Stimulated activated CD8-positive, alpha-beta memory T cell treated with anti-CD3 and anti-CD28 coated beads, Interleukin-4, amount 100 ng/mL, for 48 hours (primary cell): ENCODE measurements at places on chromosomes 3 and 15.

DNA sequence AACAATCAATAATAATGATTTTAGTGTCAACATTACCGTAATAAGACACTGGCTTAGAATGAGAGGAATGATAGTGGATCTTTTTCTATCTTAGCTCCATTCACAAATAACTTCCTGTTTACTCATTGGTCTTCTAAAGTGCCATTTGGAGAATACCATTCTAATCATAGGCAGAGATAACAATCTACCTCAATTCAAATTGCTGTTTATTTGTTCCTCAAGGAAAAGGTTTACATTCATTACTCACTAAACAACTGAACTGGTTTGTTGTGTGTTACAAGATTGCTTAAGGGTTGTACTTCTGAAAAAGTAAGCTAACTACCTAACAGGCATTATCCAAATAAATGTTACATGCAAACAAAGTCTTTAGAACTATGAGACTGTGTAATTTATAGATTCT lies 8.1 kb upstream of the PCOLCE2 start:
- no peak for DNase-seq

GRCh38 chr3:144413068-144413467 lies 441.4 kb downstream of the DIPK2A start:
- no peak for DNase-seq

GRCh38 chr3:114143817-114144216 lies 35.0 kb downstream of the DRD3 start:
- DNase-seq, result no peak

GRCh38 chr3:111735243-111735758 lies 123.8 kb upstream of the PHLDB2 start:
- DNase-seq, result no peak

DNA sequence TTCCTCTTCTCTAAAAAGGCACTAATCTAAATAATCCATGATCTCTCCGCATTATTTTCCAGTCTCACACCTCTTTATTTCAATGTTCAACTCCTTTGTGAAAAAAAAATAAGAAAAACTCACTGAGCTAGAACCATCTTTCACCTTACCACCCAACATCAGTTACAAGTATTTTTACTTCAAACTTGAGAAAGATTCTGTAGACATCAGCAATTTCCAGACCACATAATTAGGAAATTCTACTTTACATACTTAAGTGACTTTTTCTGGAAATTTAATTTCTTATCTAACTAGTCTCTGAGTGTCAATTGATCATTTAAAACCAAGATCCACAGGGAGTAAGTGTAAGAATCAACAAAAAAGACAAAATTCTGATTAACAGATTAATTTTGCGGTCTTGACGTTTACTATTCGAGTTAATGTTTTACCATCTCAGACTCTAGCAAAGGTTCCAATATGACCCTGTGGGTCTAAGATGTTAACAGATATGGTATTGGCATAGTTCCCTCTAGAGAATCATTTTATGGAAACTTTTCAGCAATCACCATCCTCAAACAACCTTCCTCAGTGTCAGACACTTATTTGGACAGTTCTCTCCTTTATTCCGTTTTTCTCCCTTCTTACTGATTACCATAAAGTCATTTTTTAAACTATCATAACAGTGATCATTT lies 5.1 kb downstream of the ATP13A3 start:
- no peak for DNase-seq

DNA sequence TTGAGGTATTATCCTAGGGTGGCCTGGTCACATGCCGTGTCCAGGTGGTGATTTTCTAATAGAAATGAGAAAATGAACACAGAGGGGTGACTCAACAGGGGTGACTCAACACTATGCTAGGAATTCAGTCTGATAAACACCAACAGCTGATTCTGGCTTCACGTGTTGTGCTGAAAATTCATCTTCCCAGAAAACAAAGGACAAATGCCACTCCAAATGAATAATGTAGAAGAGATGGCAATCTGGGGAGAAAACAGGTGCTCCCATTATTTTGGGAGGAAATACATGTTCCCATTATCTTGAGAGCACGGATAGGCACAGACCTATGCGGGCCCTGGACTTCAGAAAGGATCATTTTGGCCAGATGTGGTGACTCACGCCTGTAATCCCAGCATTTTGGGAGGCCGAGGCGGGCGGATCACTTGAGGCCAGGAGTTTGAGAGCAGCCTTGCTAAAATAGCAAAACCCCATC lies 101.2 kb upstream of the MEX3B start:
- DNase-seq, result no peak

GRCh38 chr3:46203681-46204080 lies 4.4 kb downstream of the CCR1 start:
- DNase-seq, result no peak

- no peak for DNase-seq
Observed at GRCh38 chr15:57780471-57780870, 74.0 kb downstream of the POLR2M start.

GRCh38 chr3:169384573-169384972 lies 278.9 kb downstream of the MECOM start:
- no peak for DNase-seq

DNA sequence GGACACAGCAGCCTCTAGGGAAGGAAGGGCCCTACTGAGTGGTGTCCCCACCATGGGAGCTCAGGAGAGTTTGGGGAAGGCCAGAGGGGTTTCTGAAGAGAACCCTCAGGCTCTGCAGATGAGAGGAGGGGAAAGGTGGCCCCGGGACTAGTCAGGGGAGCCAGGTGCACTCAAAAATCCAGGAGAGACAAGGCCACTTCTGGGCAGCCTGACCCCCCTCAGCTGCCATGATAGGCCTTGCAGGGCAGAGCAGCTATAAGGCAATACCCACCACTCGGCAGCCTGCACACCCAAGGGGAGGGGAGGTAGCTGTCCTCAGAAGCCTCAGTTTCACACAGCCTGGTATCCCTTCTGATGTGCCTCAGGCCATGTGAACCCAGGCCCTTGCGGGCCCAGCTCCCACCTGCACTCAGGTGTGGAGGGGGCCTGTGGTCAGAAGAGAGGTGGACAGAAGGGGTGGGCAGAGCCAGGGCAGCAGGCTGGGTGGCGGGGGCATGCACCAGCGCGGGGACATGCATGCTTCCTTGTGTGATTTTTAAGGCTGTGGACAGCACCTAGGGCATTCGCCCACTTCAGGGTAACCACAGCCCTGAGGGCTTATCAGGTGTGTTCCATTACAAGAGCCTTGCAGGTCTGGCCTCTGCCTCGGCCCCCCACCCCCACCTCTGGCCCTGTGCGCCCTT lies 34.6 kb downstream of the SRPRB start:
- DNase-seq, result no peak

- no peak for DNase-seq
Observed at GRCh38 chr3:196093317-196094111, 11.6 kb upstream of the TFRC start.

DNA sequence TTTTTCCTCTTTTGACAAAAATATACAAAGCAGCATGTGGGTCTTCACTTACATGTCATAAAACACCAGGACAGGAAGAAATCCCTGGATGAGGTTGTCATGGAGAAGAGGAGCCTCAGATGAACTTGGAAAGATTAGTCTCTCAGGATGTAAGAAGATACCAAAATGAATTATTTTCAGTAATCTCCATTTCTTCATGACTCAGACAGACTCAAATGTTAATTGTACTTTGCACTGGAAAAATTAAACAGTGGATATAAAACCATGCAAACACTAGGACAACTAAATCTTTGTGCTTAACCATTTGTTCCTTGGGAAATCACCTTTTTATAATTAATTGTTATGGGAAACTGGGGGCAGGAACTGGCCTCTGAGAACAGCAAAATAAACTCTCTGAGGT lies 237.0 kb downstream of the CD47 start:
- no peak for DNase-seq

DNA sequence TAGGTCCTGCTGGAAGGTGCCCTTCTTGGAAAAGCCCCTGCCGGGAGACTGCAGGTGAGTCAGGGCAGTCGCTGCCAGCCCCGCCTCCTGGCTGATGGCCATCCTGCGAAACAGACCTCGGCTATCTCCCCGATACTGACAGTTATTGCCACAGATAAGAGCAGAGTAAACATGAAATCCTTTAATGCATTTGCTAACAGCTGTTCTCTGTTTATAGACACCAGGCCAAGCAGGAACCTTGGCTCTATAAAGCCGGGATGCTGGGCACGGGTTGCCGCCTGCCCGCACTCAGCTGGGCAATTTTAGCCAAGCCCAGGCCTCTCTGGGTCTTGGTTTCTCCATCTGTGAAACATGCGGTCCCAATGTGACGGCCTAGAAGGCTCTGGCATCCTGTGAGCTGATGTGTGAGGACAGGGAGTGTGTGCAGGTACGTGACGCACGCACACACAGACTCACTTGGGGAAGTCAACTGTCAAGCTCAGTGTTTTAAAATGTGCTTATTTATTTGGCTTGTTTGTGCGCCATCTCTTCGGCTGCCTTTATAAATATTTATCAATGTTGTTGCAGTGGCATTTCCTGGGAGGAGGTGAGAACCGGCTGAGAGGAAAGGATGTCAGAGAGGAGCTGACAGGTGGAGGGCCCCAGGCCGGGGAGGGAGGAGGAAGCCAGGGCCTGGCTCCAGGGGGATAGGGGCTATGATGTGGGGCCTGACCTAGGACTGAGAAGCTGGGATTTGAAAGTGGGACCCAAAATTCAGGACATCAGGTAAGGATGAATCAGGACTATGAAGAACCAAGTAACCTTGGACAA lies 50.8 kb upstream of the PRR23E start:
- DNase-seq, result no peak

DNA sequence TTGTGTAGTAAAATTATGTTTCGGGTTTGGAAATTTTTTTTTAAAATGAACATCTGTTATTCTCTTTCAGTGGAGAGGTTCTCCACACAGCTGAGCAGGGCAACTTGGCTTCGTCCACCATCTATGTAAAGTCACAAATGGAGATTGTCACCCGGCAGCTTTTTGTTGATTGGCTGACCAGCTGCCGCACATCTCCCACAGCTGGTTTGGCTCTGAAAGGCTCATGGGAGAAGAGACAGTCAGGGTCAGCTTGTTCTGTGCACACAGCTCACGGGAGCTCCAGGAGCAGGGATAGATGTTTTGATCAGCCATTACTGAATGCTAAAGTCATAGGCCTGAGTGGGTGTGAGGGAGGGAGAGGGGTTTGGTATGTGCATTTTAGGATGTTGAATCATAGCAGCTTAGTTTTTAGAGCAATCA lies 12.9 kb upstream of the CCDC80 start:
- no peak for DNase-seq

DNA sequence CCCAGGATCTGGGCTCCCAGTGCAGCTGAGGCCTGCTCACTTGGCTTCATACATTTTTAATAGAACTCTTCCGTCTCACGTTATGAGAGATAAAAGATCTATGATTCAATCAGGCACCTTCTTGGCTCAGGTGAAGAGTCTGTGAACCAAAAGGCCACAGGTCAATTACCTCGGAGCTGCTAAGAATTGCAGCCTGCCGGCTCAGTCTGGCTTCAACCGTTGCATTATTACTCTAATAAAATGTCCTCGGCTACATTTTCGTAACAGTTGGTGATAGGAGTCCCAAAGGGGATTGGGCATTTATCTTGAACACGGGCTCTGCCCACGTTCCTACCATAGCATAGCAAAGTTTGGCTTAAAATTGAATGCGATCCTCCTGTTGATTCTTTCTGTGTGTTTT lies 176.3 kb downstream of the SLCO3A1 start:
- DNase-seq, result no peak

- no peak for DNase-seq
Observed at GRCh38 chr15:82670699-82671098, 23.5 kb upstream of the CPEB1 start.

GRCh38 chr3:195003006-195003892 lies 267.7 kb downstream of the XXYLT1 start:
- DNase-seq, result peak; percentile 18

DNA sequence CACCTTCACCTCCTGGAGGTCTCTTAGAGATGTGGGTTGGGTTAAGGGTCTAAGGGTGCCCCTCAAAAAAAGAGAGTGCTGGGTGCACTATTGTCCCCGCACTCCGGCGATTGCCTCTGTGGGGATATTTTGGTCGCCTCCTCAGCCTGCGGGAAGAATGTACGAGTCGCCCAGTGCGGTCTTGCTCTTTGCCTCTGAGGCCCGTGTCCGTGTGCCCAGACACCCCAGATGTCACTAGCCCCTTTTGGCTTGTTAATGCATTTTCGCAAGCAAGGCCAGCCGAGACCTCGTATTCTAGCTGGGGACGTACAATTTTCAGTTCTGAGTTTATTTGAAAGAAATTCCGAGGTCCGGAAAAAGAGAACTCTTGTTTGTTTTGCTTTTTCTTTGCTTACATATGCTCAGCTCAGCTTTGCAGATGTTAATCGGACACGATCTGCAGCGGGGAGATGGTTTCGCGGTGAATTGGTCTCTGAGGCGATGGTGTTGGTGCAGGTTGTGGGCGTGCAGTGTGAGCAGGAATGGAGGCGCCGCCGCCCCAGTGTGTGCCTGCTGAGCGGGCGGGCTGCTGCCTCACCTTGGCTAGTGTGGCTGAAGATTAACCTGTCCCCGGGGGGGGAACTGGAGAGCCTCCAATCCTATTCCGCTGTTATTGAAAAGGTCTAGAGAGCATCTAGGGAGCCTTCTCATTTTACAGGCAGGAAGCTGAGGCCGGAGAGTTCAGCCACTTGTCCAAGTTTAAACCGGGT lies 1.4 kb downstream of the ST6GAL1 start:
- DNase-seq, result peak; percentile 82
